HepG2 (cell line): ENCODE measurements at places on chromosomes 5 and 9. TPM values are rescaled to one million over a fixed set of nuclear protein-coding genes. Genes with fewer than 3 reads are reported as not detected.
A peak's percentile ranks its signal among the peaks of the same experiment; 100 is the strongest.

The TAF11L5 gene
- total RNA-seq, result not detected in 2 replicates

DNA sequence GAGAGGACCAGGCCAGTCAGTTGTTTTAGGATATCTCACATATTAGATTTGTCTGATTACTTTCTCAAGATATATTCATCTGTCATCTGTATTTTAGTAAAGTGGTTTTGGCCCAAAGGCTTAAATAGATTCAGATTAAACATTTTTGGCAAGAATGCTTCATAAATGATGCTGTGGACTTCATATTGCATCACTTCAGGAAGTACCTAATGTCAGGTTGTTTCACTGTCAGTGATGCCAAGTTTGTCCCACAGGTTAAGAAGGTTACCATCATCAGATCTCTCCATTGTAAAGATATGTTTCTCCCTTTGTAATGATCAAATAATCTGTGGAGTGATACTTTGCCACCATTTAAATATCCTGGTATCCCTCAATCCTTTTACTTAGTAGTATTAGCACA is 37.3 kb downstream of the ERCC6L2 start:
- no peak for DNase-seq

DNA sequence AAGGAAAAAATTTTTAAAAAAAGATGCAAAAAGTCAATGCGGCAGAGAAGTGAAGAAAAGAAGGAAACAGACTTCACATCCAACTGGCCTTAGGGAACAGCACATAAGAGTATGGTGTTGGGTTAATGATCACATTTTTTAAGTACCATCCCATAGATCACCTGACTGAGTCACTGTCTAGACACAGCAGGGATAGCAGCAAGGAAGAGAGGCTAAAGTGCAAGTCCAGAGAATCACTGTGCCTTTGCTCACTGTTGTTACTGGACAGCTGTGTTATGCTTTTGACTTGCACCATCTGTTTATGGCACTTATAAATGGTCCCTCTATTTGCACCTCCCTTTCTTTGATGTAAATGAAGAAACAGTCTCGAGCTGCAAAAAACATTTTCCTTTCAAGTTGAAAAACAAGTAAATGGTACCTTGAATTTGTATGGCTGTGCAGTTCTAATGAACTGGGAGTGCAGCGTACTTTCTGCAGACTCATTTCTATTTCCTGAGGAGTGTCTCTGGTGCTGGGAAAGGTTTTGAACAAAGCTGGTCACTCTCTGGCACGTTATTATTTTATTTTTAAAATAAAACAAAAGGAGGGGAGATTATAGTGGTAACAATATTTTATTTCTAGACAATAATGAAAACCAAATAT is 84.2 kb downstream of the TRPM6 start:
- DNase-seq, result peak; percentile 34

GRCh38 chr5:9454012-9454481 is 91.8 kb downstream of the SEMA5A start:
- DNase-seq, result no peak

DNA sequence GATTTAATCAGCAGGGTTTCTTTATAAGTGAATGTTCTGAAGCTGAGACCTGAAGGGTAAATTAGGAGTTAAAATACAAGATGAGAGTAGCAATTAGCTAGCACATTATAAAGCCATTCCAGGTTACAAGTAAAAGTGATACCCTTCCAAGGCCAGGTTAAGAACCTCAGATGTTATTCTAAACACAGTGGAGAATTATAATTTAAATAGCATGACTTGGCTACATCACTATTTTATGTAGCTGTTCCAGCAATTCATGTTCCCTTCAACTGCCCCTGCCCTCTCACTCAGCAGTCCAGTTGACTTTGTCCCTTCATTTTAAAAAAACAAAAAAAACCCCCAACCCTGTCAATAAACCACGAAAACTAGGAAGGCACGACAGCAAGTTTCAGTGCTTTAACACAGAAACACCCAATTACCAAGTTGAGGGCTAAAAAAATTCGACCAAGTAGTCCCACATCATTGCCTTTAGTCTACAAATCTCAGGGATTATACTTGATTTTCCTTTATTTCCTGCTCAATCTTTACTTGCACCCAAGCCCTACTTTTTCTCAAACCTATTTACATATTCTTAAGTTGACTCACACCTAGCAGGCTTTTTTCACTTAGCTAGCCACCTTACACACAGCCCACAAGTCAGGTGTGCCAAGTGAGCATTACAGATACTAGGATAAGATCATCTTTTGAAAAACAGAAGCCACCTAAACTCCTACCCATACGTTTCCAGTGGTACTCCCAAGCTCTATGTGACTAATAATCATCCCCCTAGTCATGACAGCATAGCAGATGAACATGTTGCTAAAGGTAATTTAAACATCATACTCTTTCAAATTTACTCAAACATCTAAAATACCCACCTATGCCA is 3.4 kb downstream of the RPL37 start:
- no peak for DNase-seq

The PTGR1 gene
- 15.8 and 22.5 TPM in 2 replicates for total RNA-seq

DNA sequence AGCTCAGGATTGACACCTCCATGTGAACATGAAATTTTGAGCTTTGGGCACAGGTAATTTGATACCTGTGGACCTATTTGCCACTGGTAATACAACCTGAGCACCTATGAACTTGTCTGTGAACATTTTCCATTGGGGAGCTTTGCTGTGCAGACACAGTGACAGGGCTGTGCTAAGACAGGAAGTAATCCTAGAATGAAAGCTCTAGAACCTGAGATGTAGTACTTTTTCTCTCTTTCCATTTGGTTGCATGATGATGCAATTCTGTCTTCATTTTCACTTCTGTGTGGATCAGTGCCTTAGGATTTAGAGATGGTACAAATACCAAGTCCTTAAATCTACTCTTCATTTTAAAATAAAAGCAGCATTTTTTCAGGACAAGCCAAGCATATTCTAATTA is 216.9 kb downstream of the NR3C1 start:
- DNase-seq, result no peak
